Ovary (tissue), 10 donors: ENCODE measurements at places on chromosomes 11 and 22.

DNA sequence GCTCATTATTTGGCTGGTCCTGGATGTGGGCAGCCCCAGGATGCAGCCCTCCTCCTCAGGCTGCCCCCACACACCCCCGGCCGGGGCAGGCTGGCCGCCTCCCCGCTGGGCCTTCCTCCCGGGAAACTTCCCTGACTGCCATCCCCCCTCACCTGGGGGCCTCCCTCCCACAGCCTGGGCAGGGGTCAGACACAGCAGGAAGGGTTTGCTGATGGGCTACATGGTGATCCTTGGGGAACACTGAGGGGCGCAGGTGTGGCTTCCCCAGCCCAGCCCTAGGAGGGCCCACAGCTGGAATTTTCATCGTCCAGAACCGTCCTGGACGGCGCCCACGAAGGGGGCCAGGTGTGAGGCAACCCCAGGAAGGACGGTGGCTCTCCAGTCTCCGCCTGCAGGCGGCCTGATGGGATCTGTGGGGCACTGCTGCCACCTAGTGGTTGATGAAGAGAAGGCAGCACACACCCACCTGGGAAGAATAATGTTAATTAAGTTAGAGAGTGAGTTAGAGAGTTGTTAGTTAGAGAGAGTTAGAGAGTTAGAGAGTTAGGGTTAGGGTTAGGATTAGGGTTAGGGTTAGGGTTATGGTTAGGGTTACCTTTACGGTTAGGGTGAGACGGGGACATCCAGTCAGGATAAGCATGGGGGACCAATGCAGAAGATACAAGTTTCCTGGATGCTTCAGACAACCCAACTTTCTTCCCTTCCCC is 75.9 kb upstream of the PRR5 start:
- H3K36me3 ChIP-seq: no peaks in the 10 kb centered on the region
- H3K4me3 ChIP-seq: no peak overlapping the region
- H3K4me1 ChIP-seq: no peaks in the 10 kb centered on the region
- peak; percentile 75 for DNase-seq
- H3K27me3 ChIP-seq: no peaks in the 10 kb centered on the region

GRCh38 chr22:49671331-49672013 is 156.2 kb downstream of the BRD1 start:
- no peak overlapping the region for H3K4me3 ChIP-seq
- no peak overlapping the region for H3K27ac ChIP-seq
- no peaks in the 10 kb centered on the region for H3K4me1 ChIP-seq
- no peaks in the 10 kb centered on the region for H3K27me3 ChIP-seq
- no peak for DNase-seq

- no peak overlapping the region for H3K4me3 ChIP-seq
- H3K4me1 ChIP-seq: no peaks in the 10 kb centered on the region
- no peak for DNase-seq
Observed at GRCh38 chr11:40230821-40231220, 1228.6 kb downstream of the LRRC4C start.

DNA sequence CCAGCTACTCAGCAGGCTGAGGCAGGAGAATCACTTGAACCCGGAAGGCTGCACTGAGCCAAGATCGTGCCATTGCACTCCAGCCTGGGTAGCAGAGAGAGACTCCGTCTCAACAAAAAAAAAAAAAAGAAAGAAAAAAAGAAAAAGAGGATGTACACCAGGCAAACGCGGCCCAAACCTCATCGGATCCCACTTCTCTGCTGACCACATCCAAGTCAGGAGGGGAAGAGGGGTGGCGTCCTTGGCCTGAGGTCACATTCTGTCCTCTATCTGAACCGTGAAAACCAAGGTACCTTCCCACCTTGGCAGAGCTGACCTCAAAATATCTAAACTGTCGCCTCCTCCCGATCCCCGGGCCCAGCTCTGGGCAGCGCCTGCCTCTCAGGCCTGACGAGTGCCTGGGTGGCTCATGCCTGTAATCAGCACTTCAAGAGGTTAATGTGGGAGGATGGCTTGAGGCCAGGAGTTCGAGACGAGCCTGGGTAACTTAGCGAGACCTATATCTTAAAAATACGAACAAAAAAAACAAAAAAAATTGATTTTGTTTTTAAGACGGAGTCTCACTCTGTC is 25.1 kb downstream of the RGL4 start:
- no peaks in the 10 kb centered on the region for H3K27me3 ChIP-seq
- H3K4me1 ChIP-seq: peaks cover 5% of the 10 kb centered on the region
- H3K36me3 ChIP-seq: no peaks in the 10 kb centered on the region

DNA sequence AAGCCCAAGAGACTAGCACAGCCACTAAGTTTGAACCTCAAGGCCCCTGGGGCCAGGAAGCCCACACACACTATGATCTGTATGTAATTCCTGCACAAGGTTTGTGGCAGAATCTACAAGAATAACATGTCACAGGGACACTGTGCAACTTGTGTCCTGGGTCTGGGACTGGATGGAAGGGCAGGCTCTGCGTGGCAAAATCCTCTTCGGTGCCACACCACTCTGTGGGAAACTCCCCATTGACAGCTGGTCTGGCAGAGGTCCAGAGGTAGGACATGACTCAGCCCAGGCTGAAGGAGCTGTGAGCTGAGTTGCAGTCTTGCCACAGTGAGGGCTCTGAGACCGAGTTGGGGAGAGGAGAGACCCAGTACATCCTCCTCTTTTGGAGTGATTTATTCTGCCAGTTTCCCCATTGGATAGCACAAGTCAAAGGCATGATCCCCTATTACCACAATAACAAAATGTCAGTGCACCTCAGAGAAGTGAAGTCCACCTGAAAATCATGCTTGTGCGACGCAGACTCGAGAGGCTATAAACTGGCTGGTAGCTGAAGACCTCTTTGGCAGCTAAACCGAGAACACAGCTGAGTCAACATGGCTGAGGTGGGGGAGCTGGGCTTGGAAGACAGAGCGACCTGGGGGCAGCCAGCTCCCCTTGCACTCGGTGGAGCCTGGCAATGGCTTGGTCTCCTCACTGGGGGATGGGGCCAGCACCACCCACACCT is 23.3 kb upstream of the SERPIND1 start:
- H3K27me3 ChIP-seq: no peaks in the 10 kb centered on the region
- no peak overlapping the region for H3K4me3 ChIP-seq
- no peaks in the 10 kb centered on the region for H3K4me1 ChIP-seq
- H3K27ac ChIP-seq: no peak overlapping the region
- DNase-seq: peak; percentile 62

- no peaks in the 10 kb centered on the region for H3K27me3 ChIP-seq
- H3K4me3 ChIP-seq: no peak overlapping the region
- peaks cover 22% of the 10 kb centered on the region for H3K4me1 ChIP-seq
- H3K27ac ChIP-seq: no peak overlapping the region
Observed at GRCh38 chr22:23178512-23179254, 1.6 kb upstream of the BCR start.

GRCh38 chr11:47460571-47461235 is 11.8 kb upstream of the RAPSN start:
- DNase-seq: no peak
- H3K27me3 ChIP-seq: no peaks in the 10 kb centered on the region
- no peak overlapping the region for H3K27ac ChIP-seq
- no peak overlapping the region for H3K4me3 ChIP-seq
- no peaks in the 10 kb centered on the region for H3K36me3 ChIP-seq
- H3K4me1 ChIP-seq: peaks cover 1% of the 10 kb centered on the region

DNA sequence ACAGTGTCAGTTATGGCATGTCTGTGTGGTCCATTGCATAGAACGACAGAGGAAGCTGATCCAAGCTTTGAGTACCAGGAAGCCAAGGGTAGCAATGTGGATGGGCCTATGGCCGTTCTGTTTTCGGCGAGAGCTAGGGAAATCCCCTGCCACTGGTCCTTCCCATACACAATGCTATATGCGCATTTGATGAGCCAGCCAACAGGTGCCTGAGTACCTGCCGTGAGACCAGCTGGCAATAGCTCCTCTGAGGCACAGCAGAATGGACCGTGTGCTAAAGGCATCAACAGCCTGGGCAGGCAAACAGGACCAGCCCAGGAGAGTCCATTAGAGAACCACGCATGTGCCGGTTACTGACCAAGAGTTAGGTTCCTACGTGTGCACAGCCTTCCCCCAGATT is 753.0 kb downstream of the NTM start:
- no peaks in the 10 kb centered on the region for H3K36me3 ChIP-seq
- no peak for DNase-seq
- H3K27ac ChIP-seq: no peak overlapping the region
- H3K4me3 ChIP-seq: no peak overlapping the region
- no peaks in the 10 kb centered on the region for H3K27me3 ChIP-seq
- peaks cover 4% of the 10 kb centered on the region for H3K4me1 ChIP-seq

- no peak for DNase-seq
- H3K4me3 ChIP-seq: no peak overlapping the region
- H3K27ac ChIP-seq: no peak overlapping the region
Observed at GRCh38 chr22:46957521-46957920, 195.1 kb downstream of the TBC1D22A start.

DNA sequence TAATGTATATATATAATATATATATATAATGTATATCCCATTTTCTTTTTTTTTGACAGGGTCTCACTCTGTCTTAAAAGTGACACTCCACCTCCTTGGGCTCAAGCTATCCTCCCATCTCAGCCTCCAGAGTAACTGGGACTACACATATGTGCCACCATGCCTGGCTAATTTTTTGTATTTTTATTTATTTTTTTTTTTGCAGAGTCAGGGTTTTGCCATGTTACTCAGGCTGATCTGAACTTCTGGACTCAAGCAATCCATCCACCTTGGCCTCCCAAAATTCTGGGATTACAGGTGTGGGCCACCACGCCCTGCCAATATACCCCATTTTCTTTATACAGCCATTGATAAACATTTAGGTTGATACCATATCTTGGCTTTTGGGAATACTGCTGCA is 33.9 kb upstream of the SLC22A24 start:
- DNase-seq: no peak
- H3K4me3 ChIP-seq: no peak overlapping the region
- no peaks in the 10 kb centered on the region for H3K4me1 ChIP-seq
- H3K36me3 ChIP-seq: no peaks in the 10 kb centered on the region
- H3K27me3 ChIP-seq: no peaks in the 10 kb centered on the region

DNA sequence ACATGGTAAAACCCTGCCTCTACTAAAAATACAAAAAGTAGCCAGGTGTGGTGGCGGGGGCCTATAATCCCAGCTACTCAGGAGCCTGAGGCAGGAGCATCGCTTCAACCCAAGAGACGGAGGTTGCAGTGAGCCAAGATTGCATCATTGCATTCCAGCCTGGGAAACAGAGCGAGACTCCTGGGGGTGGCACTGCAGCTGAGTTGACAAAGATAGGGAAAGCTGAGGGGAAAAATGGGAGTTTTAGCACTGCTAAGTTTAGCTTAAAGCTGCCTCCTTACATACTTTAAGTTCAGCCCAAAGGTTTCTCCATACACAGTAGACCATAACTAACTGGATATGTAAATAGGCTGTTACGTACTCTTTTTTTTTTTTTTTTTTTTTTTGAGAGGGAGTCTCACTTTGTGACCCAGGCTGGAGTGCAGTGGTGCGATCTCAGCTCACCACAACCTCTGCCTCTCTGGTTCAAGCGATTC is 9.0 kb upstream of the USP28 start:
- no peaks in the 10 kb centered on the region for H3K4me1 ChIP-seq
- no peak for DNase-seq
- H3K4me3 ChIP-seq: no peak overlapping the region
- H3K36me3 ChIP-seq: no peaks in the 10 kb centered on the region
- H3K27me3 ChIP-seq: no peaks in the 10 kb centered on the region
- H3K27ac ChIP-seq: no peak overlapping the region

GRCh38 chr11:3163241-3163981 is 1.7 kb downstream of the OSBPL5 start:
- H3K27ac ChIP-seq: peak overlapping the region; percentile 69
- H3K4me1 ChIP-seq: peaks cover 23% of the 10 kb centered on the region
- H3K36me3 ChIP-seq: no peaks in the 10 kb centered on the region
- peak overlapping the region; percentile 38 for H3K4me3 ChIP-seq
- peak; percentile 7 for DNase-seq
- no peaks in the 10 kb centered on the region for H3K27me3 ChIP-seq

- no peak overlapping the region for H3K4me3 ChIP-seq
- H3K27me3 ChIP-seq: no peaks in the 10 kb centered on the region
- peaks cover 5% of the 10 kb centered on the region for H3K4me1 ChIP-seq
- H3K36me3 ChIP-seq: no peaks in the 10 kb centered on the region
- DNase-seq: no peak
- no peak overlapping the region for H3K27ac ChIP-seq
Observed at GRCh38 chr11:629237-629583, 2.2 kb upstream of the SCT start.

- no peak overlapping the region for H3K4me3 ChIP-seq
- H3K4me1 ChIP-seq: peaks cover 24% of the 10 kb centered on the region
- no peaks in the 10 kb centered on the region for H3K27me3 ChIP-seq
- peak overlapping the region; percentile 71 for H3K27ac ChIP-seq
- H3K36me3 ChIP-seq: no peaks in the 10 kb centered on the region
- DNase-seq: peak; percentile 52
Observed at GRCh38 chr22:28917747-28918549, 34.6 kb downstream of the ZNRF3 start.

- no peak overlapping the region for H3K4me3 ChIP-seq
- no peaks in the 10 kb centered on the region for H3K27me3 ChIP-seq
- H3K36me3 ChIP-seq: no peaks in the 10 kb centered on the region
- no peak for DNase-seq
- H3K27ac ChIP-seq: no peak overlapping the region
- peaks cover 3% of the 10 kb centered on the region for H3K4me1 ChIP-seq
Observed at GRCh38 chr22:42360348-42360747, 71.9 kb downstream of the NFAM1 start.

DNA sequence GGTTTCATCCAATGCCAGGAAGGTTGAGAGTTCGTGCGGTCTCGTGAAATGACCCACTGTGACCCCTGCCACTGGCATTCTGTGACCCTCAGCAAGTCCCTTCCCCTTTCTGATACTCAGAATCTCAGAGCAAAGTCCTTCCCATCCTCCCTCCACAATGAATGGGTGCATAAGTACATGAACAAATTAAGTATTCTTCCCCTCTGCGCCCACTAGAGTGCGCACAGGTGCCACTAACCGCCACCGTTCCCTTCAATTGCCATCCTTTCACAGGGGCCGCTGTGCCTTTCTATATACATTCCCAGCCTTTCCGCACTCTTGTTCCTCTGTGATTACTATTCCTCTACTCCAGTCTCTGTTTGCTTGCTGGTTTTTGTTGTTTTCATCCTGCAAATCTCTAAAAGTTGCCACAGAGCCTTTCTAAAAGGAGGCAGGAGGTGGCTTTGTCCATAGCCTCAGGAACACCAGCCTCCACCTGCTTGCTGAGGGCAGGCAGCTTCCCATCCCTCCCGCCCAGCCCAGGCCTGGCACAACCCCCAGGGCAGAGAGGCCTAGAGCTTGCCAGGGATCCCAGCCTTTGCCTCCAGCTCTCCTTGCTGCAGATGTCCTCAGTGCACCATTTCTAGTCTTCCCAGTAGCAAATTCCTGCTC is 6.7 kb upstream of the AP1B1 start:
- no peaks in the 10 kb centered on the region for H3K27me3 ChIP-seq
- H3K27ac ChIP-seq: no peak overlapping the region
- H3K4me3 ChIP-seq: no peak overlapping the region
- peak; percentile 79 for DNase-seq
